ENCODE measurements at places on chromosomes 16 and 17.
A peak's percentile ranks its signal among the peaks of the same experiment; 100 is the strongest.

DNA sequence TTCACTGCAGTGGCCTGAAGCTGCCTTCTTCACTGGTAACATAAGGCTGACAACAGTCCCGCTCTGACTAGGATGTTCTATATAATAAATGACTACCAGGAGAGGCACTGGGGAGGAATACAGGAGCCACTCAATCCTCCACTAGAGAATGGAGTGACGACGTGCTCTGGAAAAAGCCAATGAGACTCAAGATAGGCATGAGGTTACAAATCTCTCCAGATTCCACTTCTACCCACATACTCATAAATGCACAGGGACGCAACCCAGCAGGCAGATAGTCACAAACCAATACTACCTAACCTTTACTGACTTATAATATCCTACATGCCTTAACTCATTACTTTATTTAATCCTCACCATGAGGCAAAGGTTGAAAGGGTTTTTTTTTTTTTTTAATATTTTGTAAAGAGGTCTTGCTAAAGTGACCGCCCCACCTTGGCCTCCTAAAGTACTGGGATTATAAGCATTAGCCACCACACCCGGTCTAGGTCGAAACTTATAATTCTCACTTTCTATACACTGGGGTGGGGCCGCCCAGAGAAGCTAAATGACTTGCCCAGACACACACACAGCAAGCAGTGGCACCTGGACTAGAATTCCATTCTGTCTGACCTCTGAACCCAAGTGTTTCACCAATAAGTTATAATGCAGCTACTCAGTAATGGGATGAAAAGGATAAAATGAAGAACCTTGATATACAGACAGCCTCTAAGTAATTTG lies 33.7 kb downstream of the TOM1L2 start:
- no peak for DNase-seq

- no peak for DNase-seq
These were observed 5.1 kb downstream of the RAMP2 start for GRCh38 chr17:42766124-42766523.

DNA sequence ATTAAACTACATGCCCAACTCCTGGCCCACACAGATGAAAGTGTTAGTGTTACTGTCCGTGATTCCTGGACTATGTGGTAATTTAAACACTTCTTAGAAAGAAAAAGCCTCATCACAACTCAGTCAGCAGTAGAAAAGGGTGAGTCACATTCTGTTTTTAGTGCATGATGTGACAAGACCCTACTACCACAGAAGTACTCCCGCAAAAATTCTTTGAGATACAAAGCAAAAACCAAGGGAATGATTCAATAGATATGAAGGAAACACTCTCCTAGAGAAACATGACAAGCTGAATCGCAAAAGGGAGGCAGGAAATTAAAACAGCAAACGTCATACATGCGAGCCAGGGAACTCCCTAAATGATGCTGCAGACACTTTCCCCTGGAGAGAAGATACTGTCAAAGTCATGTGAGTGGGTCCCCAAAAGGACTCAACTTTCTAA lies 14.4 kb downstream of the SNN start:
- no peak for DNase-seq

GRCh38 chr17:48830840-48831548 lies at the start of gene CALCOCO2:
TSS of gene CALCOCO2 (plus strand) at chr17:48831035. CDS start at chr17:48841708, 10,673 bp downstream.
- DNase-seq, result peak; percentile 81

DNA sequence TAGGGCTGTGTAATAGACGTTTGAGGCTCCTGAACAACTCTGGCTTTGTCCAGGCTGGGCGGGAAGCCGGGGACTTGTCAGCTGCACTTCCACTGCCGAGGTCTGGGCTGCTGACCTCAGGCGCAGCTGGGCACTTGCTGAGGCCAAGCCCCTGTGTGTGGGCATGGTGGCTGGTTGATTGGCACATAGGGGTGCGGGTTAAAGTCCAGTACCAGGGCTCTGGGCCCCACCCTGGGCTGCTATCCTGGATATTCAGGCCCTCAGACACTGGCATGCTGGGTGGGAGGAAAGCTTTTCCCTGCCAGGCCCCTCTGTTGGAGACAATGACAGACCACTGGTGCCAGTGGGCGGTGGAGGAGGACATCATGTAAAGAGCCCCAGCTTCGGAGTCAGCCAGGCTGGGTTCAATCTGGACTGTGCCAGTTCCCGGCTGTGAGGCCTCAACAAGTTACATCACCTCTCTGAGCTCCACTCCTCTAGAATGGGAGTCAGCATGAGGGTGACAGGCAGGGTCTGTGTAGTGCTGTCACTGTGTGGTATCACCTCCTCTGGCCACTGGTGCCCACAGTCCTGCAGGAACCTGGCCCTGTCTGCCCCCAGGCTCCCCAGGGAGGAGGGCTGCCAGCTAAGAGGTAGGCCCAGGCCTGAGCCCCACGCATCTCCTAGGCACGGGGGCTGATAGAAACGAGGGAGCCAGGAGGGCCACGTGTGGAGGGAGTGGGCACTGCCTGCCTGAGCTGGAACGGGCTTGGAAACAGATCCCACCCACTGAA lies 42.5 kb downstream of the PSME3IP1 start:
- no peak for DNase-seq

GRCh38 chr17:50425682-50426471 lies at the start of gene ACSF2:
TSS of gene ACSF2 (plus strand) at chr17:50426218. CDS start at chr17:50426262, 44 bp downstream.
- DNase-seq, result peak; percentile 20

GRCh38 chr17:80769516-80769915 lies 222.1 kb upstream of the CHMP6 start:
- DNase-seq, result no peak

DNA sequence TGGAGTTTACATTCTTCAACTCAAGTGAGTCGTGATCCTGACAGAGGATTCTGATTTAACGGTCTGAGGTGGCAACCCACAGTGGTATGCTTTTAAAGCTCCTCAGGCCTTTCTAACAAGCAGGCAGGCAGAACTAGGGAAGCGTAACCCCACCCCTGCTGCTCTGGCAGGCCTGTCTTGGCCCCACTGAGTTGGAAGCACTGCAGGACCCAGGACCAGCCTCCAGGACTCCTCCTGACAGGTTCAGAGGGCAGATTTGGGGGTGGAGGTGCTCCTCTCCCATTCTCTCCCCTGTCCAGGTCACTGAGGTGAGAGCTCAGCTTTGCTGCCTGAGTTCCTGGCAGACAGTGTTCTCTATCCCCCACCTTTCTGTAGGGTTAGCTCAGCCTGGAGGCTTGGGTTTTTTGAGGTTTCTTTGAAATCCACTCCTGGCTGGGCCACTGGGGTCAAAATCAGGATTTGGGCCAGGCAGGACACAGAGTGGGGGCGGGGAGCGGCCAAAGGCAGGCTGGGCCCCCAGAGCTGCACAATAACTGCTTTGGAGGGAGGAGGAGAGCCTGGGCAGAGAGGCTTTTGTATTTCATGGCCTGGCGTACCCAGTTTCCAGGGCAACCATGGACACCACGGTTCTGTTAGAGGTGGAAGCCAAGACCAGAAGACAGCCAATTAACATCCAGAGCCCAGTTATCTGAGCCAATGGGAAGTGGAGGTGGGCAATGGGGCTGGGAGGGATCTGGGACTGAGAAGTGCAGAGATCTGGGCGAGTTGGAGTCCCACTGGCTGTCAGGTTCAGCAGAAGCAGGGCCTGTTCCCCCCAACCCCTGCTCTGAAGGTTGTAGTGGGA lies 9.5 kb downstream of the MRPL27 start:
- no peak for DNase-seq

GRCh38 chr17:59572301-59572924 lies 7.0 kb downstream of the DHX40 start:
- no peak for DNase-seq
